ENCODE measurements at places on chromosomes 13 and 19.

GRCh38 chr19:49858088-49858985 lies 7.4 kb downstream of the PTOV1 start:
- no peak for DNase-seq

GRCh38 chr13:45021250-45021649 lies 31.9 kb downstream of the GPALPP1 start:
- no peak for DNase-seq

GRCh38 chr13:72521940-72522661 lies 205.3 kb downstream of the MZT1 start:
- DNase-seq = no peak

GRCh38 chr13:81874681-81875661 lies 1534.0 kb upstream of the SPRY2 start:
- no peak for DNase-seq

DNA sequence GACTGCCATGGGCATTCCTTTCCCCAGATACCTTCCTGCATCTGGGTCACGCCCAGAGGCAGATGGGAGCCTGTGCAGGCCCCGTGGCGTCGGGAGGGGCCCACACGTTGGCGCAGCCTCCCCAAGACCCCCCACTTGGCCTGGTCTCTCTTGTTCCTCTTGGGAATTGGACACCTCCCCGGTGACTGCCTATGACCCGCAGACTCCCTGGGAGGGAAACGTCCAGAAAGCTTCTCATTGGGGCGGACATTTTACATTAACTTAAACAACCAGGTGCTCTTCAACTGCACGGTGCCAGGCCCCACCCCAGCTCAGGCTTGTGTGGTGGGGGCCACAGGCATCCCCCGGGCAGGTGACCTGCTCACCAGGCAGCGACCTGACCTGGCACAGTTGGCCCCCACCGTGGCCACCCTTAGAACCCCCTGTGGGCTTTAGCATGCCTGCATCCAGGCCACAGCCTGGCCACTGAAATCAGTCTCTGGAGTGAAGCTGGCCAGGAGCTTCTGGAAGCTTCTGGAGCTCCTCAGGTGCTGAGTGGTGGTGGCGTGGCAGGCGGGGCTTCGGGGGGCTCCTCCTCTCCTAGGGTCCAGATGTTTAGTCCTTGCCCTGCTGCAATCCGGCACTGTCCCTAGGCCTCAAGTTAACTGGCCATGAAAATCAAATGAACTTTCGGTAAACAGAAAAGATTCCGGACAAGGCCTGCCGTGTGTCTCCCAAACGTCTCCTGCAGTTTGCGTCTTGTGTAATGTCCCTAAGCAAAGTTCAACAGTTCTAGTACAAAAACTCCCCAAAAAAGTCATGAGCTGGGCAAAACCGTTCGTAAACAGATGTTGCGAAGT lies 8.5 kb upstream of the PROZ start:
- DNase-seq = no peak

- DNase-seq = no peak
Measured at GRCh38 chr13:79936368-79937136, 404.4 kb downstream of the SPRY2 start.

GRCh38 chr13:91302111-91302510 lies 45.4 kb upstream of the MIR17HG start:
- no peak for DNase-seq

- no peak for DNase-seq
Measured at GRCh38 chr19:8731428-8732169, 10.2 kb downstream of the OR2Z1 start.

- peak; percentile 67 for DNase-seq
Measured at GRCh38 chr19:872266-872951, 12.9 kb downstream of the CFD start.

DNA sequence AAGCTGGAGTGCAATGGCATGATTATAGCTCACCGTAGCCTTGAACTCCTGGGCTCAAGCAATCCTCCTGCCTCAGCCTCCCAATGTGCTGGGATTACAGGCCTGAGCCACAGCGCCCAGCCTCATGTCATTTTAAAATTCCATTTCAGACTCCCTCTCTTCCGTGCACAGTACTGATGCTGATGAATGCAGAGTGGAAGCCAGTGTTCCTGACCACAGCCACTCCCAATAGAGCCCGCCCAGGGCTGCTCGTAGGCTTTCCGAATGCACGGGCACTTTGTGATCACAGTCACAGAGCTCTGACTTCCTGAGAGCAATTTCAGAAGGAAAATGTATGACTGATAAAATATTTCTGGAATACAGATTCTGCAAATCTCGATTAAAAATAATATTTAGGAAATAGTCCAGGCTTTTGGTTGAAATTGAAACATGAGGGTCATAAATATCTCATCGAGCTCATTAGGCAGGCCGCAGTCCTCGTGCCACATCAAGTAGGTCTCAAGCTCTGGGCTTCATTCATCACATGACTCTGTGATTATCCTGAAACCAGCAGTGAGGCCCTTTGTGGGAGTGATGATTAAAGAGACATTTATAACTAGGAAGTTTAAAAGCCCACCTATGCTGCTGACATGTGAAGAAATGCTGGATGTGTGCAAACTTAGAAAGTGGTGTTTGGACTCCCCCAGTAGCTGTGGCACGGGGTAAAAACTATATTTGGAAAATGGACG lies 38.9 kb upstream of the AMER2 start:
- DNase-seq = no peak
